Panc1 (cell line): ENCODE measurements at places on chromosomes 6 and 20. TPM values are rescaled to one million over a fixed set of nuclear protein-coding genes. Genes with fewer than 3 reads are reported as not detected.
A peak's percentile ranks its signal among the peaks of the same experiment; 100 is the strongest.

CALHM5 gene
- not detected for total RNA-seq

OR2W1 gene
- not detected for total RNA-seq

FGD2 gene
- total RNA-seq = 0.10 TPM

OR12D3 gene
- not detected for total RNA-seq

SIRPG gene
- total RNA-seq = not detected

HFE gene
- 12.1 TPM for total RNA-seq

SLC13A3 gene
- total RNA-seq = 0.31 TPM

ULBP1 gene
- total RNA-seq = 3.1 TPM

TCF21 gene
- total RNA-seq = not detected

COL21A1 gene
- 3.3 TPM for total RNA-seq

SLC22A7 gene
- not detected for total RNA-seq

DNA sequence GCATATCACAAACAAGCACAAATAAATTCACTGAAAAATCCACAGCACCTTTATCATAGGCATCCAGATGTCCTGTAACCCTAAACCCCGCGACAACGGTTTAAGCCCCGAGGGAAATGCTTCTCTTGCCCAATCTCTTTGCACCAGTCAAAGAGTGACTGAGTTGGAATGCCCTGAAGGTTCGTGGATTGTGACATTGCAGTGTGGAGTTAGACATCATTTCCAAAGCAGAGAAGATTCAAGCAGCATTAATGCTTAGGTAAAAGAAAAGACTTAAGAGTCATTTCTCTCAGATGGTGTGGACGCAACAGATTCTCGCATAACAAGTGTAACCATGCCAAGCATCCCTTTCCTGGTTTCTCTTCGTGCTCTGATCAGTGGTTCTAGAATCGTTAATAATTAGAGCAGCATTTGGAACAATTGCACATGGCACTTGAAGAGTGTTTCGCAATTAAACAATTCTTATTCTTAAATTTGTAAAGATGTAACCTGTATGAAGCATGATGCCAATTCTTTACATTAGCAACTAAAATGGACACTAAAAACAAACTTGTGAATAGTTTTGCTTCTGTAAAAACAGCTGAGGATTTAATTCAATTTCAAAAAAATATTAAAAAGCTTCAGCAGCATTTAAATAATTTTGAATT lies 121.6 kb downstream of the HIVEP2 start:
- DNase-seq = no peak

DNA sequence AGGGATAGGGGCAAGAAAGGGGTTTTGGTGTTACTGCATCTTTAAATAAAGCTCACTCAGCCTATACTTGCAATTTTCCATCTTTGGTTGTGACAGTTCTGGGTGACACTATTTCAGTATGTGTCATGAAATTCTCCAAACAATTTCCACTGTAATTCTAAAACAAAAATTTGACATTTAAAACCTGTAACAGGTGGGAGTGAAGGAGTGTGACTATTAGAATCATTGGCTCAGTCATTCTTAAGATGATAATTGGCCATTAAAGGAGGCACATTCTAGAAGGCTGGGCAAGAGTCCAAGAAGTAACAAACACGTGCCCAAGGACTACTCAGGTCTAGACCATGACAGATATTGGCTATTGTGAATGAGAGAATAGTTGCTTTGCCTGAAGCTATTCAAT lies 153.3 kb upstream of the ARG1 start:
- no peak for DNase-seq

GRCh38 chr20:15302075-15302474 lies 964.7 kb upstream of the FLRT3 start:
- no peak for DNase-seq

GRCh38 chr6:38955861-38956260 lies 92.7 kb upstream of the GLP1R start:
- DNase-seq = no peak

GRCh38 chr6:41892921-41893564 lies 2.1 kb downstream of the USP49 start:
- no peak for DNase-seq

- DNase-seq = no peak
Observed at GRCh38 chr6:79250107-79250514, 15.6 kb upstream of the HMGN3 start.

DNA sequence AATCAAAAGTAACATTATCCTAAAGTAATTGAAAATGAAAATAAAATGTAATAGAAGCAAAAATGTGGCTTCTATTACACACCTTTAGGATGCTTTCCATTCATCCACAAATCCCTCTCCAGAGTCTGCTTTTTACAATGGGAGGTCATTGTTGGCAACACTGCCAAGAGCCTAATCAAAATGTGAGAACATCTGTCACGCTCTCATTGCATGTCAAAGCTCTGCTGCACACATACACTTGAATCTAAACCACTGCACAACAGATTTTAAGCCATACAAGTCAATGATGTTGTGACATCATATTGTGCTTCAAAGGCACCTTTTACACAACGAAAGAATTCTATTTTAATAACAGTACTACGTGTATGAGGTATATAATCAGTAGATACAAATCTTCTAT lies 82.1 kb downstream of the PREP start:
- no peak for DNase-seq

GRCh38 chr20:36666181-36666740 lies 20.3 kb upstream of the SLA2 start:
- DNase-seq = no peak

DNA sequence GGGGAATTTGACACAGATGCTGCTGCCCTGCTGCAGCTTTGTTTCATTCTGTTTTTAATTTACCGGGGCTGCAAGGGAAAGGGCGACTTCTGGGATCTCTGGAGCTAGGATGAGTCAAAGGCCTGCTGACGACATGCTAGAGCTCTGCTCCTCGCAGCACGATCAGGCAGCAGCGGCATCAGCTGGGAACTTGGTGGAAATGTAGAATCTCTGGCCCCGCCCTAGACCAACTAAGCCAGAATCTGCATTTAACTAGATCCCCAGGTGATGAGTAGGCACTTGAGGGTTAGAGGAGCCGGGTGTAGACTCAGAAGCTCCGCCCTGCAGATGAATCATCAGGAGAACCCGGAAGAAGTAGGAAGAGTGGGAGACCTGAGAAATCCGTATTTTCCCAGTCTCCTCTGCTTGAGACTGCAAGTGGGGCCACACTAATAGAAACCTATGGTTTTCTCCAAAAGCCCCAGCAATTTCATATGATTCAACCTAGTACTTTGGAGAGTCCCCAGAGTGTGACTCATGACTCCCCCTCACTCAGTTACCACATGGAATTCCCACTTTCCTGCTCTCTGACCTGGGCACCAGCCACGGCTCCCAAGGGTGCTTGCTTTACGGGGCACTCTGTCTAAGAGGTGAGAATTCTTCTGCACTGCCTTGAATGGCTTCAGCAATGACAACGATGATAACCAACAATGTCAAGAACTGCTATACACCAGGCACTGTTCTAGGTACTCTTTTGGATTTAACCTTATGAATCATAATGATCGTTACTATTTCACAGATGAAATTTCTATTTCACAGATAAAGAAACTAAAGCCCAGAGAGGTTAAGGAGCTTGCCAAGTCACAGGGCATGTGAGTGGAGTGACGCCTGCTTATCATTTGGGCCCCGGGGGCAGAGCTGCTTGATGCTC lies 18.1 kb downstream of the TUBB2B start:
- peak; percentile 88 for DNase-seq

GRCh38 chr6:156955494-156956183 lies 178.5 kb downstream of the ARID1B start:
- no peak for DNase-seq

DNA sequence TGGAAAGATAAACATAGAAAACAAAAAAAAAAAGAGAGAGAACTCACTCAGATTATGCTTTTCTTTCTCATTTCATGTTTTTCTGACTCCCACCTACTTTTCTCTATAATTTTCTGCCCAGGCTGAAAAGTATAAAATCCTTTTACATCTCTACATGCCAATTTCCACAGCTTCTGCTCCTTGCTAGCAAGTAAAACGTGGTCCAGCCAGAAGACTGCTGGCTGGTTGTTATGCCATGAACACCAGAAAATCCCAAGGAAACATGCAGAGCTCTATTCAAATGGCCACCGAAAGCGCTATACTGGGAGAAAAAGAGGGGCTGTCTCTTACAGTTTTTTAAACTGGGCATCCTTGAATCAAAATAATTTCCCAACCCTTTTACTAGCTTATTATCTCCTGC lies 512.8 kb upstream of the ID4 start:
- DNase-seq = no peak
